Stimulated activated CD8-positive, alpha-beta memory T cell treated with anti-CD3 and anti-CD28 coated beads, Interleukin-7, amount 100 ng/mL, for 1 hour (primary cell): ENCODE measurements at places on chromosomes 4 and X.

DNA sequence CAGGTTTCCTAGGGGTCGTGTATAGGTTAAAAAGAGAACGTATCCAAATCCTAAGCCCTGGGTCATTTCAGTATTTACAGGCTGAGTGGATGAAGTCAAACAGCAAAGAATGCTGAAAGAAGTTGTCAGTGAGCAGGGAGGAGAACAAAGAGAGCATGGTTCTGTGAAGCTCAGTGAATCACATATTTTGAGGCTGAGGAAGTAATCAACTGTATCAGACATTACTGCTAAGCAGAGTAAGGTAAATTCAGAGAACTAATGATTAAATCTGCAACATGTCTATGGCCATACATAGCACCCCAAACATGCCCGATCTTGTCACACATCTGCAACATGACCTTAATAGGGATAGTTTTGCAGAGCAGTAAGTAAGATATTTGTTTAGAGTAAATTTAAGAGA, 1130.3 kb downstream of the RAPGEF2 start:
- DNase-seq, result no peak

GRCh38 chr4:2246384-2247127, 4.6 kb upstream of the HAUS3 start:
- no peak for DNase-seq

- DNase-seq, result no peak
Measured at GRCh38 chrX:95762716-95763115, 921.9 kb upstream of the DIAPH2 start.

GRCh38 chrX:19739683-19740082, 147.7 kb downstream of the SH3KBP1 start:
- no peak for DNase-seq

GRCh38 chrX:132270699-132271098, 51.5 kb upstream of the RAP2C start:
- DNase-seq, result no peak

GRCh38 chr4:89837385-89837992, 528 bp upstream of the SNCA start:
- DNase-seq, result no peak

DNA sequence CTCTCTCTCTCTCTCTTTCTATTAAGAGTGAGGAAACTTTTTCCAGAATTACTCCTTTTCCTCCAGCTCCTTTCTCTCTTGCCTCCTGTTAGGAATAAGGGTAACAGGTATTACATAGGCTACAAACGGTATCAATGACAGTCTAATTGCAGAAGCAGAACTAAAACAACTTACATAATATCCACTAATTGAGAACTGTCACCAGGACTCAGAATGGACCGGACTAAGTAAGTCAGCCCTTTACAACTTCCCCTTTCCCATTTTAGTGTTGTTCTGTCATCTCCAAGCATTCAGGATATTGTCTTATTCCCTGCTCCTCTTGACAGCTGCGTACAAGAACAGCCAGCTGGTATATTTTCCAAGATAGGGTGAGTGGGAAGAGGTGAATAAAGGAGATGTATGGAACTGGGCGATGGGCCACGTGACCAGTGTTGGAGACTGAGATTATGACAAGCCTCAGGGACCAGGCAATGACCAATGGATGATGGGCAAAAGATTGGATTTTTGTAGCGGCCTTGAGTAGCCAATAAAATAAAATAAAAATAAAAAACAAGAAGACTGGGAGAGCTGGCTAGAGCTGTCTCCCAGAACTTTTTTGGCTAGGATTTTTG, 2.3 kb upstream of the FNIP2 start:
- DNase-seq, result no peak

DNA sequence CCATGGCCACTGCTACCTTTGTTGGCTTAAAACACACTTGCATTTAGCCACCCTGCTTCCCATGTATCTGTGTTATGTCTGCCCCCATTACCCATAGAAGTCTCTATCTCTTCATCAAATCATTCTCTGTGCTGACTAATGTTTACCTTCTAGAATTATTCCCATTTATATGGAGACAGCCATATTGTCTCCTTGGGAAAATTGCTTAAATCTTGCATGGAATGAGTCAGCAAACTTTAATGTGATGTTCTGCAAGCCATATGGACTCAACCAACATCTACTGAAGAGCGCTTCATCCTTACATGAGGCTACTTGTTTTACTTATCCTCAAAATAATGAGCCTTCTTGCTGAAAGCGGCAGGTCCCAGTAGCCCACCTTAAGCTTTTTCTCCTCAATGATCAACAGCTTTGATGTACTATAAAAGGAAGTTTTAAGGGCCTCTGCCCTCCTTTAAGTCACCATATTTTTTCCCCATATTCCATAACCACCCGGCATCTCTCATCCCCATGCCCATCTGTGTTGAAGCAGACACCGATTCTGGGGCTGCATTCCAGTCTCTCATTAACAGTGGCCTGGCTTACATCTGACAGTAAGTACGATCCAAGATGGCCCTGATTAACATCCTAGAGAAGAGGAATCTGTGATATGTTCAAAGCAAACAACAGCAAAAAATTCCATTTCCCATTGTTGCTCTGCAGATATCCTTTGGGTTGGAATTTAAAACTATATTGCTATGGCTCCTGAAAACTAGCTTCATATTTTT, 130.4 kb downstream of the ARHGAP6 start:
- DNase-seq, result no peak

- no peak for DNase-seq
Measured at GRCh38 chr4:118034053-118034785, at the start of gene NDST3. Gene NDST3, plus strand, starts transcription at chr4:118034486. Its CDS starts 19,425 bp downstream, at chr4:118053911.

DNA sequence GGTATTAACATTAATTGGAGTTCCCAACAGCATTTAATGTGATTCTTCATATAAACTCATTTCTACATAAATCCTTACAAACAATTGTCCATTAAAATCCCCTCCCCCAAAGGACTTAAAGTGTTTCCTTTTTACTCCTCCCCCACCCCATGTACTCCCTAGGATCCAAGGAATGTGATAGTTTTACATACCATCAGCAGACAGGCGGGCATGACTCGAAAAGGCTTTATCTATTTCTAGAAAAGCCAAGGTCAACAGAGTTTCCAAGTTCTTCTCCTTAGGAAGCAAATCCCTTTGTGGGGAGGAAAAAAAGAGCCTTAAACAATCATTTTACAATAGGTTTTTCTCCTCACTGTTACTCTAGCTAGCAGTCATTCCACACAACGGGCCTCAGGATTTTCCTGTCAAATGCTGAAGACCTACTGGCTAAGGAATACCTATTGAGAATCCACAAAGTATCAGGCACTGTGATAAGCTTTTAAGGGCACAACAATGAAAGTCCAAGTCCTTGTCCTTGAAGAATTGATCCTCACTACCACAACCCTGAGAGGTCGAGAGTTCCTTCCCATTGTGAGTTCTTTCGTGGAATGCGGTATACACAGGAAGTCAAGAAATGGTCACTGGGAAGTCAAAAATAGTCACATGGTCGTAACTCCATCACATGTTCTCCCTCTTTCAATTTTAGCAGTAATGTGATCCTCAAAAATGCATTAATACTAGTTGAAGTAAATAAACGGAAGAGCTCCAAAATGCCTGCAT, 7.2 kb downstream of the PPM1K start:
- DNase-seq, result no peak

DNA sequence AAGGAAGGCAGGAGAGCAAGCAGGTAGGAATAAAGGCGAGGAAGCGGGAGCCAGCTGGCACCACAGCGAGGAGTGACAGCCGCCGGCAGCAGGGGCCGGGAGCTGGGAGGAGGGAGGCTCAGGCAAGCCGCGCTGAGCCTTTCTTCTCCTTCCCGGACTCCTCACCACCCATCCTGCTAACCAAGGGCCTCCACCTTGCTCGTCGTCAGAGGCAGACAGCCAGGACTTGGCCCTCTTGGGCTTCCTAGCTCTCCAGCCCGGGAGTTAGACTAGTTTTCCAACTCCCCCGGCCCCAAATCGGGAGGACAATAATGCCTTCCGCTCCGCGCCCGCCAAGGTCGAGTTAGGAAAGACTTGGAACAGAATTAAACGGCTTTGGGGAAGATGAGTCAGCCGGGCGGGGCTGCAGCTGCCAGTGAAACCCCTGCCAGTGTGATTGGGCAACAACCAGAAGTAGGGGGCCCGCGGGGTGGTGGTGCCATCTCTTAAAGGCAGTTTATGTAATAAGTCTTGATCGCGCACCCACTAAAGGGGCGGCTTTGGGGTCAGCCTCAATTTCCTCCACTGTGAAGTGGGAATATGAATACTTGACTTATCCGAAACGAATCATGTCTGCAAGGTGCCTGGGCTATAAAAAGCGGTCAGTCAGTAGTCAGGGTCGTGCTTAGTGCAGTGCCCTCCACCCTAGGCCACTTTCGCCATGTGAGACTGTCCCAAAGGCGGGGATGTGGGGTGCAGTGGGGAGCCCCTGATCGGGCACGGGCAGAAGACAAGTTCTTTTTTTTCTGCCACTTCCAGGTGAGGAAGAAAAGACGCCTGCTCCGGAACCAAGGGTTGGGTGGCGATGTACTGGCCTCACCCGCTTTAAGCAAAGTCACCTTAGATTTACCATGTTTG, 6.7 kb upstream of the HSD17B10 start:
- no peak for DNase-seq

DNA sequence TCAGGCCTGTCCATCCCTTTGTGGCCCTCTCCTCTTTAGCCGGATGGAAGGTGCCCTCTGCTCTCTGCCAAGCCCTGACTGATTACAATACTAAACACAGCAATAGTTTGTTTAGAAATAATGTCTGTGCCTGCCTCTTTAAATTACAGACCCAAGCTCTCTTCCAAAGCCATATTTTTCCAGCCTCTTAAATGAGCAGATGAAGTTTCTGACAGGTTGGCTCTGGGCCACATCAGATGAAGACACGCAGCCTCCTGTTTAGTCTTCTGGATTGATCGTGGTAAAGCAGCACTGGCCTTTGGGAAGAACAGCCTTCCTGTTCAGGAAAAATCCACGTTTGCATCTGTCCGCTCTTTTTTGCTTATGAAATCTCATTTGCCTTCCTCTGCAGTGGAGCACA, 133.6 kb downstream of the CPE start:
- DNase-seq, result no peak

GRCh38 chrX:152479525-152479924, 28.4 kb upstream of the GABRA3 start:
- DNase-seq, result no peak

DNA sequence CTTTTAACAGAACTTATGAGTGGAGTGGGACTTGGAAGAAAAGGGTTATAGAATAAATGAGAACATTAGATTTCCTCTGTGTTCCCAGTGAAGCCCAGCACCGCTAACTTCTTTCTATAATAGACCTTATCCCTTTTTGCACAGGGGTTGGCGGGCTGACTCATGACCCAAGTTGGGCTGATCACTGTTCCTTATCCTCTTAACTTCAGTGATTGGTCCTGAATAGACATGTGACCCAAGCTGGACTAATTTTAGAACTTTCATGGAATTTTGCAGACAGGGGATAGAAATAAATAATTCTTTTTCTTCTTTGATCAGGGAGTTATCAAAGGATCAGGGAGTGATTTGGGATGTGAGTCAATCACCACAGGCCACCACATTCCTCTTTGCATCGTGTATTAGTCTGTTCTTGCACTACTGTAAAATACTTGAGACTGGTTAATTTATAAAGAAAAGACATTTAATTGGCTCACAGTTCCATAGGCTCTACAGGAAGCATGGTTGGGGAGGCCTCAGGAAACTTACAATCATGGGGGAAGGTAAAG, 75.9 kb downstream of the UCHL1 start:
- no peak for DNase-seq

DNA sequence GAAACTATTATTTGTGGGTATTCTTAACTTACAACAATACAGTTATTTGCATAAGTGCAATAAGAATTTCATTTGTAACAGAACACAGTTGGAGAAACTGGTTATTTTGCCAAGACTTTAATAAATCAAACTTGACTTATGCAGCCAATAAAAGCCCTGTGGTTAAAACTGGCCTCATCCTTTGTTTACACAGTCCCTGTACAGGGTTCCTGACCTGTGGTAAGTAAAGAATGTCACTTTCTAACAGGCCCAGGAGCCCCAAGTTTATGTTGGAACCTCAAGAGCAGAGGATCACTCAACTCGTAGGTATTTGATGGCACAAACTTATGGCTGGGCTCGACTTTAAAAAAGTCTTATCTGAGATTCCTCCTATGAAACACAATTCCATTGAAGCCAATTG, 88.6 kb upstream of the PTCHD1 start:
- no peak for DNase-seq

GRCh38 chr4:18869166-18869565, 847.6 kb upstream of the LCORL start:
- DNase-seq, result no peak

GRCh38 chrX:13836575-13836974, 19.7 kb upstream of the GPM6B start:
- no peak for DNase-seq

GRCh38 chr4:68960294-68961163, 8.9 kb upstream of the UGT2A3 start:
- DNase-seq, result no peak

- DNase-seq, result no peak
Measured at GRCh38 chr4:106909486-106910188, 126.5 kb downstream of the DKK2 start.

DNA sequence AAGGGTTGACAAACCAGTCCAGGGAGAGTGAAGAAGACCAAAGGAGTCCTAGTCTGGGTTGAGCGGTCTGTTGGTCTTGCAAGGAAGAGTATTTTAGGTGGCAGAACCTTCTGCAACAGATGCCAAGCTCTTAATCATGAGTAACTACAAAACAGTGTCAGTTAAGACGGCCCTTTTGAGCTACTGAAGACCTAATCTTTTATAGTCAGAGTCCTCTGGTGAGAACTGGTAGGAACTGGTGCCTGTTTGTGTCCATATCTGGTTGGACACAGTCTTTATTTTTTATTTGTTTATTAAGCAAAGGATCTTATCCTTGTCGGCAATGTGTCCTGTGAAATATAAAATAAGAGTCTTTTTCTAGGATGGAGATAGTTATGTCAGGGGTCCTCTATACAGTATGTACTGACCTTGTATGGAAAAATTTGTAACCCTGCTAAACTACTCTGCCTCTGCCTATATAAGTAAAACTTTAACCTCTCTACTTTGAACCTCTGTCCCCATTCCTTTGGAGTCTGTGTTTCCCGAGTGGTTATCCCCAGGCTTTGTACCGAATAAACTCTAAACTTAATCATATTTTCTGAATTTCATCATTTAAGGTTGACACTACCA, 47.1 kb downstream of the FAM13A start:
- no peak for DNase-seq

DNA sequence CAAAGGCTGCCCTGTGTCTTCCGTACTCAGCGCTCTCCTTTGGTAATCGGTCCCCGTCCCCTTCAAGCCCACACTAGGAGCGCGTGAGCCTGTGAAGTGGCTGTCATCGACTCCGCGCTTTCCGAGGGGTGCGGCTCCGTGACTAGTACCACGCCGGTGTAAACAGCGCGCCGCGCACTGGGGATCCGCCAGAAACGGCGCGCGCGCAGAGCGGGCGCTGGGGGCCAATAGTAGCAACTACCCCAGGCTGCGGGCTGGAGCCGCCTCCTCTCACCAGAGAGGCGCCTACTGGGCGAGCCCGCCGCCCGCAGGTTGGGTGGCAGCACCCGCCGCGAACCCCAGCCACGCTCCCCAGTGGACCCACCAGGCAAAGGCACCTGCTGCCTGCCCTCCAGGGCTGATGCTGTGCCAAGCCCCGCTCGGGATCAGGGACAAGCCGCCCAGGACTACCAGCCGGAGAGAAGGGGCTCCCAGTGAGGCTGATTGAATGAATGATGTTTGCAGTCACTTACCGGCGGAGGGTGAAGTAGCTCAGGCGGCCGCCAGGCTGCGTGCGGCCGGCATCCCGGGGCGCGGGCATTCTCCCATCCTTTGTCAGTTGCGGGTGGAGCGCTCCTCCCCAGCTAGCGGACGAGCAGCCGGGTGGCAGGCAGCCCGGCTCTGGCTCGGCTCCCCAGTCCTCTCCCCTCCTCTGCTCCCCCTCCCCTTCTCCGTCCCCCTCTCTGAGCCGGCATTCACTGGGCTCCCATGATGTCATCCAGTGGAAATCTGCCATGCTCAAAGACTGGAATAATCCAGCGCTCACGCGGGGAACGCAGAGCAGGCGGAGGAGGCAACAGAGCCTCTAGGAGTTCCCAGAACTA, 370.3 kb upstream of the SMIM31 start:
- DNase-seq, result no peak
